ENCODE measurements at places on chromosomes 7 and 10.

DNA sequence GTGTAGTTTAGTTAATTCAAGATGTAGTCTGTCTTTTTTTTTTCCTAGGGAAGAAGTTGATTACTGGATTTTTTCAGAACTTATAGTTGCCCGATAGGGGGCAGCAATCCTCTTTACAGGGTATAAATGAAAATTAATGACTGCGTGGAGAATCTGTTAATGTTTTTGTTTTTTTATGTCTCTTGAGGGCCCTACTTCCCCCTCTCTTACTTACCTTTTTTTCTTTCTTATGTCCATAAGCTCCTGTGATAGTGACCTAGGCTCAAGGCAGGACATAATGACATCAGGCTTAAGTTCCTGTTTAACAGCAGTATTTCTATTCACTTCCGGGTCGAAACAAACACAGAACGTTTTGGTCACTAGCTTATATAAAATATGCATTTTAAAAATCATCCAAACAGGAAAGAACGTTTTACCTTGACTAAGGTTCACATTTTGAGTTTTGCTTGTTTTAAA, 18.8 kb downstream of the CDC123 start:
- peak; percentile 47 for DNase-seq

- DNase-seq = no peak
Measured at GRCh38 chr7:143492043-143492471, 14.4 kb downstream of the TAS2R41 start.

DNA sequence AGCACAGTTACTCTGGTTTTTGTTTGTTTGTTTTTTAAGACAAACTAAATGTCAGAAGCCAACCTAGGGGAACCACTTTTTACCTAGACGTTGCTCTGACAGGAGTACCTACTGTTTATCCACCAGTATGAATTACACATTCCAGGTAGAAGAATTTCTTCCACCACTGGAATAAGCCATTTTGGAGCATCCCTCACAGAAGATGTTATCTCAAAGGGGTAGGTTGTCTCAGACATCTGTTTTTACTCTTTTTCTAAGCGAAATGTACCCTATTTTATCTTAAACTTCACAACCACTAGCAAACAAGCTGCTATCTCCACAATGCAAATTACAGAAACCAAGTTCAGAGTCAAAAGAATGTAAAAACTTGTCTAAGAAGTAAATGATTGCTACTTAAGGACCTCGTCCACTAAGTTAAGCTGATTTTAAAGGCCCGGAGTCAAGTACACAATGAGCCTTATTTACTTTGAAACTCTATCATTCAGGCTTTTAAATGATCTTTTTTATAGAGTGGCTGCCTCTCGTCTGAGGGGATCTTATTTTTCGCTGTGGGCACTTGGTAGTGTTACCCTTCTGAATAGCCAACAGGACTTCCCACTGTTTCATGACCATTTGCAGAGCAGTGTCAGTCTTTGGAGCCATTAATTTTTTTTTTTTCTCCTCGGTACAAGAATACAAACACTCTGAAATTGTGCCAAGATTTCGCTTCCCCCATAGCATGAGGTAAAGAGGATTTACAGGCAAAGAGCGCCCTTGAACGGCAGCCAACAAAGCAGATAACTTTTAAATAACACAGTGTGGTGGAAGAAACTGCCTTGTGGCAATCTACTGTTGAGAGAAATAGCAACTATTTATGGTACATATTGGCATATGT, 15.7 kb upstream of the ARMC3 start:
- DNase-seq = no peak

DNA sequence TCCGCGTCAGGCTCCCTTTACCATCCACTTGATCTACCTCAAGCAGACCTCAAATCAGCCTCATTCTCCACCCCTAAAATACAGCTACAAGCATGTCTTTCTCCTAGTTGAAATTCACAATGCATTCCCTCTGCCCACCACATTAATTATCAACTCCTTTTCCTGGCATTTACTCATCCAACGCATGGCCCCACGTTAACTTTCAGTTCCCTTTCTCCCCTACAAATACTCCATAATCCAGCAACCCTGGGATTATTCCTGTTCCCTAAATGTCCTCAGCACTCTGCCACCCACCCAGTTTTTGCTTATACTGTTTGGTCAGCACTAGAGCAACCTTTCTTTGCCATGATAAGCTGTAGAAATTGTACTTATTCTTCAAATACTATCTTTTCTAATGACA, 5.7 kb upstream of the VIM start:
- DNase-seq = no peak

DNA sequence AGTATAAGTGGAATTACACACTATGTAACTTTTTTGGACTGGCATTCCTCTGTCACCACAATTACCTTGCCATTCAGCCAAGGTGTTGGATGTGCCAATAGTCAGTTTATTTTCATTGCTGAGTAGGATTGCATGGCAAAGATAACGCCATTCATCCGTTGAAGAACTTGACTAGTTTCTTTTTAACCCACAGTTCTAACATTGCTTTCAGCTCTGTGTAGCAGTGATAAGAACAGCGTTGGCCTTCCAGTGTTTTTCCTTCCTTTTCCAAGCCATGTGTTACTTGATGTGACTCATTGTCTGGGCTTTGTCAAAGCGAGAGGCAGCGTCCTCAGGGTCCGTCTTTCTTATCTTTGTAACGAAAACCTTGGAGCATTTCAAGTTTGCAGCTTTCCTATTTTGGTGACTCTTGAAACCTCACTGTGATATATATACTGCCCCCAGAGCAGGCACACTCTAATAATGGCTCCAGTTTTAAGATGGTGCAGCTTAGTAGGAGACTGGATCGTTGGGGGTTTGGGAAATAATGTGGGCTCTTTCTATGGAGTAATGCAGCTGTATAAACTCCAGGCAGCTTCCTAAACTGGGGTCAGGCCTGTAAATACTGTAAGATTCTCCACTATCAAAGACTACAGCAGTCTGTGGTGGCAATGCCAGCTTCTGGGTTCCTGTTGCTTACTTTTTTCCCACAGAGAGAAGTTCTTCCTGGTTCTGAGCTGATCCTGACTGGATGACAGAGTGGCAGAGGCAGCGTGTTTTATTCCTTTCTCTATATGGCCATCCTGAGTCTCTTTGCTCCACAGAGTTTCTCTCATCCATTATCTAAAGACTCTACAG, 41.7 kb downstream of the AKR1E2 start:
- no peak for DNase-seq

GRCh38 chr10:60846173-60846572, 67.9 kb downstream of the CDK1 start:
- no peak for DNase-seq

DNA sequence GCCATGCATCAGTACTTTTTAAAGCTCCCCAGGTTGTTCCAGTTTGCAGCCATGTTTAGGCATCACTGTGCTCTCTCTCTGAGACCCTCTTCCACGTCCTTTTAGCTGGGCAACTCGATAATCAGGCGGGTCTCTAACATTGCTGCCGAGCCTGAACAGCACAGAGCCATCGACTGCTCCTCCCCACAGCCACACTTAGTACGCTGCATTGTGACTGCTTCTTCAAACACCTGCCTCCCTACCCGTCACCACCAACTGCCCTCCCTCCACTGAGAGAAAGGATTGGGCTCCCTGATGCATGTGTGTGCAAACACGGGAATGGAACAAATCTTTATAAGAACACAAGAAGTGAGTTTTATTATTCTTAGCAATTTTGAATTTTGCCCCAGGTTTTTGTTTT, 11.4 kb upstream of the TACR2 start:
- DNase-seq = no peak

GRCh38 chr7:24970676-24971075, 9.3 kb downstream of the OSBPL3 start:
- no peak for DNase-seq

GRCh38 chr10:93461109-93461806, 20.9 kb downstream of the MYOF start:
- no peak for DNase-seq

- DNase-seq = no peak
Measured at GRCh38 chr10:14304046-14304445, 26.7 kb downstream of the FRMD4A start.

- no peak for DNase-seq
Measured at GRCh38 chr7:89771003-89771636, 383.1 kb upstream of the STEAP1 start.

- DNase-seq = no peak
Measured at GRCh38 chr10:5268234-5268633, 71.6 kb downstream of the AKR1C4 start.
